CD4-positive, alpha-beta T cell treated with Interleukin-4 for 4 hours (primary cell): ENCODE measurements at places on chromosomes 6 and 20.
A peak's percentile ranks its signal among the peaks of the same experiment; 100 is the strongest.

DNA sequence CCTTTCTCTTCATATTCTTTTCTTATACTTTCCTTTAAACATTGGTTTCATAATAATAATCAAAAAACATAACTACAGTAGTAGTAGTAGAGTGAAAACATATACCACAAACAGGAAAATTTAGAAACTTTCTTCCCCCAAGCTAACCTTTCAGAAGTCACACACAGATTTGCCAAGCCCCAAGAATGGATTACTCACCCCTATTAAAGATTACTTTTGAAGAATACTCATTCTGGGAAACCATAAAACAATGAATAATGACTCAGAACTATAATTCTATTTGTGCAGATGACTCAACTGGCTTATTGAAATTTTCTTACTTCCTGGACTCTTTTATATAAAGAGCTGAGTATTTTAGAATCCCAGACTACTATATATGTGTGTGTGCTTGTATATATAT is 119.4 kb upstream of the GJE1 start:
- no peak for DNase-seq

- DNase-seq = peak; percentile 45
These were observed 118.0 kb downstream of the NFATC2 start for GRCh38 chr20:51424270-51425117.

GRCh38 chr20:38692436-38693411 is 31.6 kb upstream of the SLC32A1 start:
- DNase-seq = peak; percentile 33

DNA sequence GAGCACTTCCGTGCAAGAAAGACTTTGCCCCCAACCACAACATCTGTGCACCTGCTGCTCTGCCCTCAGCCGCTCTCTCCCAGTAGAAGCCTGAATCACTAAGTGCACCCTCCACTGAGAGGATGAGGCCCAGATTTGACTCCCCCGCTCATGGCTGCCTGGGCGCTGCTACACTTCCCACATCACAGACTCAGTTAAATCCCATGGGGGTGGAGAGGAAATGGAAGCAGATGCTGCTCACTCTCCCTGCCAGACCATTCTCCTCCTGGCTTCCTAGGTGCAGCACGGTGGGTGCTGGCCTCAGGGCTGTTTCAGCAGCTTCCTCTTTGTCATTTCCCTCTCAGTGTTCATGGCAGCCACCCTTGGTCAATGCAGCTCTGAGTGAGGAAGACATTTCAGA is 4.8 kb downstream of the CST5 start:
- no peak for DNase-seq

DNA sequence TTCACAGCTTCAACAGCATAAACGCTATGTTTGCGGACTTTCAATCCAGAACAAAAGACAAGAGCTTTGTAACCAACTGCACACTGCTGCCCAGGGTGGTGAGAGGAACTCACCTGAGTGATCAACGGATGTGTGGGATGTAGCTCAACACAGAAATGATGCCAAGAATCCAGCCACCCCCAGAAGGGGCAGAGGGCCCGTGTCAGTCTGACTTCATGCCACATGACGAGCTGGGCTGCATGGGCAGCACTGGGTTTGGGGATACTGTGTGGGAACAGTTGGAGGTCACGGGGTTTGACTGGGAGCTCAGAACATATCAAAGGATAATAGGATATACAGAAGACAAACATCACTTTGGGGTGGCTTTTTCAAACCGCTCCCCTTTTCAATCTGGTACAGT is 79.4 kb upstream of the TRAF3IP2 start:
- no peak for DNase-seq

DNA sequence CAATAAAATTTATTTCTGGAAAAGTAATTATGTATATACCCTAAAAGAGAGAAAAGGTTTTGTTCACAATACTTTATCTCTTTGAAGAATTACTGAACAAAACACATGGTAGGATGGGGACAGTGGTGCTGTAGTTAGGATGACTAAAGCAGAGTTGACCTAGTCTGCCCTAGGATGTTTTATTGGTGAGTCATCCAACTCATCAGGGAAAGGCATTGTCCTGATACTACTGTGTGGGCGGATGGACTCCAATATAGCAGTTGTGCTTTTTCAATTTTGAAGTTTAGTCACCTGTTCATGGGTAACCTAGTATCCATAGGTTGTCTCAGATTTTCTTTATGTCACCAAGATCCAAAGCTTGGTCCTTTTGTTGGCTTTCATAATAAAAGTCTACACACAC is 53.3 kb upstream of the EYS start:
- no peak for DNase-seq

GRCh38 chr6:87669051-87669450 is 33.0 kb downstream of the AKIRIN2 start:
- DNase-seq = no peak

- DNase-seq = no peak
These were observed 90.7 kb downstream of the KHDC1L start for GRCh38 chr6:73134588-73134987.

GRCh38 chr6:63923139-63923739 is 287.6 kb downstream of the PHF3 start:
- DNase-seq = peak; percentile 34

DNA sequence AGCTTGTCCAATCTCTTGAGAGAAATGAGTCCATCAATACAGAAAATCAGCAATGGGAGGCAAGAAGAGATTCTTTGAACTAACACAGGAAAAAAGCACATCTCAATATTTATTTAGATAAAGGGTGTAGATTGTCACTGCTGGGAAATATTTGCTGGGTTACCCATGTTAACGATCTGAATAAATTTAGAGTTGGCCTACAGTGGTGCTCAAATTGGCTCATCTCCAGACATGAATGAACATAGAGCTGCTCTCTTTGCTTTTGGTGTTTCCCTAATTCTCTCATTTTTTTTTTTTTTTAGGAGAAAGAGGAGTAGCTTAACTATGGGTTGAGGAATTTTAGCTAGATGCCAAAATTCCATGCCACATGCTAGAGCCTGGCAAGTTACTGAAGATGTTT is 471.2 kb downstream of the PKHD1 start:
- DNase-seq = no peak

GRCh38 chr20:48619126-48620101 is 208.4 kb downstream of the PREX1 start:
- DNase-seq = no peak

DNA sequence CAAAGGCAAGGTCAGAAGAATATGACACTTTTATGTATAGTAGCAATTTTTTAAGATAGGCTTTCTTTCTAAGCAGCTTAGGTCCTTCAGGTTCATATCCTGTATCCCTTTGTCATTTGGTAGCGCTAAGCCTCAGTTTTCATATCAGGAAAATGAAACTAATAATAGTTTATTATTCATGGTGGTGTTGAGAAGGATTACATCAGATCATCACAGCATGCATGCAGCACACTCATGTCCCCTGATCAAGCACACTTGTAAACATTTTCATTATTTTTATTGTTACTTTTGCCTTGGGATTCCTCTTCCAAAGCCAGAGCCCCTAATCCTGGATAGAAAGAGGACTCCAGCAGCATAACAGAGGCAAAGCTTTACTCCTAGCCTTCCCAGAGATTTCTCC is 70.2 kb upstream of the ADGRF1 start:
- no peak for DNase-seq

DNA sequence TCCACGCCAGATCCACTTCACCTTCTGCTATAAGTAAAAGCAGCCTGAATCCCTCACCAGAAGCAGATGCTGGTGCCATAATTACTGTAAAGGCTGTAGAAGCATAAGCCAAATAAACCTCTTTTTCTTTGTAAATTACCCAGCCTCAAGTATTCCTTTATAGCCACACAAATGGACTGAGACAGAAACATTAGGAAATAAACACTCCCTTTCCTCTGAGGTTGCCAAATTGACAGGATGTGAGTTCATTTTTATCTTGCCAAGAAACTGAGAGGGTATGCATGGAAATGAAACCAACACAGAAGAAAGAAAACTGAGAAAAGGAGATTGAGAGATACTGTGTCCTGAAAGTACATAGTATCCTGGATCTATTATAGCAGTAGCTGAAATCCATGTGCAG is 481.2 kb downstream of the HAO1 start:
- DNase-seq = no peak

DNA sequence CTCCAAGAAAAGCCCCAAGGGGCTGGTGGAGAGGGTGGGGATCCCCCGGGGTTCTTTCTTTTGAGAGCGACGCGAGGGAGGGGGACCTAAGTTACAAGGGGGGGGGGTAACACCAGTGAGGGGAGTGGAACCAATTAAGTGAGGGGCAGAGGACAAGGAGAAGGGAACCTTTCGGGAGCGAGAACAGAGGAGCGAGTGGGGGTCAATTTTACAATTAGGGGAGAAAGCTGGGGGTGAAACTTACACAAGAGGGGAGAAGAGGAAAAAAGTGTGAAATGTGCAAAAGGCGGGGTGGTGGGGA is 548 bp downstream of the SALL4 start:
- no peak for DNase-seq

DNA sequence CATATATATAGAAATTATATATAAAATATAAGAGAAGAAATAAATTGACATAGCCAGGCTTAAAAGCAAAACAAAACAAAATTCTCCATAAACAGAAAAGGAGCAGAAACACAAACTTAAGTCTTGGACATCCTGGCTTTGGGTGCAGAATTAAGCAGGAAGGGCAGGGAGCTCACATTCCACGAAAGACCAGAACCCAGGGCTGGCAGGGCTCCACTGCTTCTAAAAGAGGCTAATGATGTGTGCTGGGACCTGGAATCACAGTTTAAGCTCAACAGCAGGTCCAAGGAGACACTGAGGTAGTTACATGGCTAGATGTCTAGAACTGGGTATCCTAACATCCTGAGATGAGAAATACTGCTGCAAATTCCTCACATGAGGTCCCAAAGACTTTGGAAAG is 210.3 kb downstream of the WDR27 start:
- no peak for DNase-seq
